NCI-H1092 treated with DMSO at 0.1 percent for 48 hours (cell line): ENCODE measurements at places on chromosomes 6 and 20.

DNA sequence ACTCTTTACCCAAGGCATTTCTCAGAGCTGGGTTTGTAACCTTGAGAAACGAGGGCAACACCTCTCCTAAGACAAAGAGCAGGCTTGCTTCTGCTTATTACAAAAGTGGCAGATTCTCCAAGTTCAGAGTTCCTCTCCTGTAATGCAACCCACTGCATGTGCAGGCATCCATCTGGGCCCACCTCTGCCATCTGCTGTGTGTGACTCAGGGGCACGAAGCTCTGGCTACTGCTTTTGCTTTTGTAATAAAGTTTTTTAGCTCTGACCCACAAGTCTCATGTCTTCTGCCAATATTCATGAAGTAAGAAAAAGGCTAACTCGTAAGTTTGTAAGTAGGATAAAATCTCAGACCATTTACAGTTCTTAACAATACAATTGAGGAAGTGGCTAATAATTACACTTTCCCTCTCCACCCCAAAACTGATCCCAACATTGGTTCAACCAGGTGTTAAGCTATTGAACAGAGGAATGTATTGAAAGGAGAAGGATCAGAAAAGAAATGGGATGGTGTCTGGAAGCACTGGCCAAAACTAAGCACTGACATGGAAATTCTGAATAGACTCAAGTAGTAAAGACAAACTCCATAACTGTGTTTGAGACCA is 51.7 kb upstream of the SMLR1 start:
- no peak for DNase-seq

DNA sequence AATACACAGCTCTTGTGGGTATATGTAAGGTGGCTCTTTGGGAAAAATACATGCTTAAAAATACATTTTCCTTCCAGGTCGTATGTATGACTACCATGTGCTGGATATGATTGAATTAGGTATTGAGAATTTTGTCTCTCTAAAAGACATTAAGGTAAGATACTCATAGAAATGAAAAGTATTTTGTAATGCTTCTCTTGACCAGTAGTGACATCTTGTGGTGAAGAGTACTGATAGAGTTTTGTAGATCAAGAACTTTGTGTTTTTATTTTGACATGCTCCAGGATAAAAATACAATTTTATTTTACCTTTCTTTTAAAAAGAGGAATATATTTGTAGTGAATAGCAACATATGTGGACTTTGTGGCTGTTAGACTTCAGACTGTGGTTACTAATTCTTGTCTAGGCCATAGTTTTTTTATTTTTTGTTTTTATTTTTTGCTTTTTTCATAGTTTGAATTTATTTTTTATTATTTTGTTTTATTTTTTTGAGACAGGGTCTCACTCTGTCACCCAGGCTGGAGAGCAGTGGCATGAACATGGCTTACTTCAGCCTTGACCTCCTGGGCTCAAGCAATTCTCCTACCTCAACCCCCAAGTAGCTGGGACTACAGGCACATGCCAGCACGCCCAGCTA is 17.9 kb downstream of the RPF2 start:
- peak; percentile 4 for DNase-seq

GRCh38 chr20:23614163-23614562 is 8.4 kb upstream of the CST9 start:
- no peak for DNase-seq

DNA sequence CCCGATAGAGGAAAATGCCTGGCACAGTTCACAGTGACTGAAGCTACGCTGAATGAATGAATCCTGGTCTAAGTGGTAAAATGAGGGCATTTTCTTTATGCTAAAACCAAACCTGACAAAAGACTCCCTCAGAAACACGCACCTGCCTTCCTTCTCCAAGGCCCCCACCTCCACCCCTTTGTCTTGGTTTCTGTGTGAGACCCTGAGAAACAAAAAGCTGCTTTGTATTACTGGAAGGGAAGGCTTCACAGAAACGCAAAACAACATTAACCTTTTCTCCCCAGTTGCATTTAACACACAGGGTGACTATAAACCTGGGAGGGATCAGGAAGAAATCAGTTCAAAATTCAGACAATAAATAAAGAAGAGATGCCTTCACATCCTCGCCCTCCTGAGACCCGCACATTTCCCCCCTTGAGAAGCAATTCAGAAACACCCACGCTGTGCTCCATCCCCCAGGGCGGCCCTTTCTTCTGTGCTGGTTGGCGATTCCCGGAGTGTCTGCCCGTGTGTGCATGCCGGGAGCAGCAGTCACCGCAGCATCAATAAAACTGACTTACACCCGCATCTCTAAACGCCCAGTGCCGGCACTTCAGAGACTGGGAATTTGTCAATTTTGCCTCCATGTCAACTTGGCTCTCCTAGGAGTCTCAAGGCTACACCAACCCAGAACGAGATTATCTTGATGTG is 67.2 kb upstream of the TRAF3IP2 start:
- no peak for DNase-seq

GRCh38 chr6:35402136-35402855 is 49.8 kb upstream of the FANCE start:
- DNase-seq = no peak

GRCh38 chr20:25378884-25379733 is 11.5 kb downstream of the ABHD12 start:
- no peak for DNase-seq

- DNase-seq = no peak
These were observed 70.5 kb upstream of the PRL start for GRCh38 chr6:22367346-22367745.

DNA sequence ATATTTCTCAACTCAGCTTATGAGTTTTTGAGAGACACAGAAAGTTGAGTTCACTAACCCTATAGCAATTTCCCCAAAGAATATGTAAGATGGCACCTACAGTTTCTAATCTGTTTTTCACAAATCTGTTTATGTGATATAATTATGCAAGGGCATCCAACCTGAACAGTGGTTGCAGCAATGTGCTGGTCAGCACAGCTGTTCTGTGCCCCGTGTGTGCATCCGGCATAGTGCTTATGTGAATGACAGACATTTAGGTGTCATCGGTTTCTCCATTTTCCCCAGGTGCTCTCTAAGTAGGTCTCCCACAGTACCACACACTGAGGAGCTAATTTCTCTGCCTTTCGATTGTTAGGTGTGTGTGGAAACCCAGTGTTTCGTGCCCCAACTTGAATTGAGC is 7.7 kb upstream of the BACH2 start:
- DNase-seq = no peak

DNA sequence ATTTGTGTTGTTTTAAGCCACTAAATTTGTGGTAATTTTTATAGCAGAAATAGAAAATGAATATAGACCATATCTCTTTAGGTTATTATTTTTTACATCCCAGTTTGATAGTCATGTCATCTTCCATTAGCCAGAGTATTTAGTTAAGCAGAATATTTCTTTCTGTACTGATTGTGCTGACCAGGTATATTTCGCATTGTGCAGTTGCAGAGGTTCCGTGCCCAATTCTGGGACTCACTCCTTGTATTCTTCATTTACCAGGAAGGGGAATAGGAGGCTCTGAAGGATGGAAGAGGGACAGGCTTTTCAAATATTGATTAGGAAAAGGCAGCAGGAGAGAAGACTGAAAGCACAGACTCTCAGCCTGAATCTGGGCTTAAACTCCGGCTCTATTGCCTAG is 217.8 kb downstream of the AKAP7 start:
- DNase-seq = no peak

- no peak for DNase-seq
These were observed 1.8 kb upstream of the MAP7 start for GRCh38 chr6:136552054-136552453.

GRCh38 chr6:99563056-99563723 is 5.3 kb downstream of the CCNC start:
- DNase-seq = no peak

DNA sequence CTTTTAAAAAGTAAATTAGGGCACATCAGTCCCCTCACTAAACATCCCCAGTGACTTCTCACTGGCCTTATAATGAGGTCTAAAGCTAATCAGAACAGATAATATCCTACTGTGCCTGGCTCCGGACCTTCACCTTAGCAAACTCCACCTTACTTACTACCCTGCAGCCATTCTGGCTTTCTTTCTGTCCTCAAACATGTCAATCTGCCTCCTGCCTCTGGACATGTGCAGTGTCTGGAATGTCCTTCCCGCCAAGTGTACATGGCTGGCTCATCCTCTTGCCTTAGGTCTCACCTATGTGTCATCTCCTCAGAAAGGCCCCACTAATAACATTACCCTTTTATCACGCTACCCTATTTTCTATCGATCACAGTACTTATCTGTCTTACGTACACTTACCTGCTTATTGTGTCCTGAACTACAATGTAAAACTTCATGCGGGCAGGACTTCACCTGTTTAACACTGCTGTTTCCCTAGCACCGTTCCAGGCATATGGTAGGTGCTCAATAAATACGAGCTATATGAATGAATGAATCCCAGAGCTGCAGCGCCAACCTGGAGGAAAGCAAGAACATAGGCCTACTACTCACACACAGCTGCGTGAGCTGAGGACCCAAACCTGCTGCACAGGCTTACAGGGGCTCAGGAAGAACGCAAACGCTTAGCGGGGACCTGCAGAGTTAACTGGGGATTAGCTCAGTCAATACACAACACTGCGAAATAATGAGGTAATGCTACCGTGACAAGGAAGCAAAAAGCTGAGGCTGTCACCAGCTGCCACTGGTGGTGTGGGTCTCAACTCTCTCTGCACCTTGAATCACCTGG is 991 bp downstream of the UQCC2 start:
- no peak for DNase-seq

GRCh38 chr20:37872161-37872560 is 30.8 kb upstream of the VSTM2L start:
- DNase-seq = no peak

- no peak for DNase-seq
These were observed 700 bp upstream of the MCUR1 start for GRCh38 chr6:13814938-13815575.

DNA sequence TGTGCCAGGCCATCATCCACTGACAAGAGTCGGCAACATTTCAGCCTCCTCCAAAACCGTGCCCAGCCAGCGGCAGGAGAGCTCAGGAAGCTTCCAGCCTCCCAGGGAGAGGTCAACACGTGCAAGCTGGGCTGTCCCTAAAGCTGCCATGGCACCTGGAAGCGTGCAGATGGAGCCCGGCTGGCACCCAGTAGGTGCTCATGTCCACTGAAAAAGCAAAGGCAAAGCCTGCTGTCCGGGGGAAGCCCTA is 14.4 kb upstream of the TLDC2 start:
- DNase-seq = no peak

- no peak for DNase-seq
These were observed 220.1 kb upstream of the DTNBP1 start for GRCh38 chr6:15882915-15883314.

- no peak for DNase-seq
These were observed 15.8 kb downstream of the PCIF1 start for GRCh38 chr20:45950330-45950646.

GRCh38 chr6:56400273-56400672 is 152.9 kb upstream of the COL21A1 start:
- no peak for DNase-seq

- no peak for DNase-seq
These were observed 38.9 kb downstream of the SAMD5 start for GRCh38 chr6:147547369-147547902.

DNA sequence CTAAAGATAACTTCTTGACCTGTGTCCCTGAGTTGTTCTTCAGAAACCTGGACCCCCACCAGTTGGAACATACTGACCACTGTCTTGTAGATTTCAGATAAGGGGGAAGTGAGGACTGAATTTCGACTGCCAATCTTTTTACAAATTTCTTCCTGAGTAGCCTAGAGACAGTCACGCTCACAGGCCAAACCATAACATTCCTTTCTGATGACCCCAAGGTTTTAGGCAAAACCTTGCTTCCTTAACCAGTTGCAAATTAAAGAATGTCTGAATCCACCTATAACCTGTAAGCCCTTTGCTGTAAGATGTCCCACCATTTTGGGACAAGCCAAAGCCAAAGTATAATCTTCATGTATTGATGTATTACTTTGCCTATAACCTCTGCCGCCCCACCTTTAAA is 306.9 kb downstream of the LRFN2 start:
- no peak for DNase-seq

DNA sequence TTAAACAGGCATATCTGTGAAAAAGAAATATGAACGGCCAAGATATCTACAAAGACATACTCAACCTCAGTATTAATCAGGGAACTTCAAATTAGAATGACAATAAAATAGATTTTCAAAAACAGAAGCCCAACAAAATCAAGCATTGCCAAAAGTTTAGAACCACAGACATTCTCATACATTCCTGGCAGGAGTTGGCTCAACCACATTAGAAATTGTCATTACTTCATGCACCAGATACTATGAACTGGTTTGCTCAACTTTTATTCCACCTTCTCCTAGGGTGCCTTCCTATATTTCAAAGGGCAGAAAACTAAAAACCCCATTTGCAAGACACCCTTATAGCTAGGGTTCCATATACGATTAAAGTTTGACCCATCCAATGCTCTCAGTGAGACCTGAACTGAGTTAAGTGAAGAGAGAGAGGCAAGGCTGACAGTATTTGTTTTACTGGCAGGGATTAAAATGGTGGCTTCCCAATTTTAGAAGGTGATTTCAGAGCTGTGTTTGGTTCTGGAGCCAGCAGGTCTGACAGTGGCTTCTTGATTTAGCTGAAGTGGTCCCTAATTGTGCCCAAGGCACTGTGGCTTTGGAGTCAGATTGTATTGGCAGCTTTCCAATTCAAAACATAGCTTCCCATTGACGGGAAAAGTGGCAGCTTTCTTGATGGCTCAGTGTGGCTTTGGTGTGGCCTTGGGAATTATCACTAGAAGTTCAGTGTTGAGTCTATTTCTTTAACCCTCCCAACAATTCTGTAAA is 77.1 kb upstream of the CDYL start:
- DNase-seq = peak; percentile 3

GRCh38 chr20:15561070-15561569 is 1012.1 kb downstream of the KIF16B start:
- DNase-seq = no peak

DNA sequence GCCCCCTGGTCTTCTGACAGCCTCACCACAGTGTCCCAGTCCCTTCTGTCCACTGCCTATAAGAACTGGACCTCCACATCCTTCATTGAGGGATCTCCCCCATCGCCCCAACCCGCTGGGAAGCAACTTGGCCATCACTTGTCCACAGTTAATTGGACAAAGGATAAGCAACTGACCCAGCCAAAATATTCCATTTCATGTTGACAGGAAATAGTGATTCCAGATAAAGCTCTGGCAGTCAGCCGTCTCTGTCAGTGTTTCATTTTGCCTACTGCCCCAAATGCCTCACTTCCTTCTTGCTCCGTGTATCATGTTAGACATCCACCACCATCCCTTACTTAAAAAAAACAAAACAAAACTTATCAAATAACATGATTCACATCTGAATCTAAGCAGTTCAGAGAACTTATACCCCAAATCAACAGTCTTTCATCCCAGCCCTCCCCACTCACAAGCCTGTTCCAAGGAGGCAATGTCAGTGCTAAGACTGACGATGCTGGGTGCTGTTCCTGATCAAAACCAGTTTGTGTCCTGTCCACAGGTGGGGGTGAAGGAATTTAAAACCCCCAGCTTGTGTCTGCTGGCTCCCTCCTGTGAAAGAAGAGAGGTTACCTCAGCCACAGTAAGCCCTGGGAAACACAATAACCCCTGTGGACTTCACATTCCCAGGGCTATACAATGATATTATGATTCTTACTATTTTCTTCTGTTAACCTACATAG is 162.5 kb downstream of the WDR27 start:
- no peak for DNase-seq
